ENCODE measurements at places on chromosomes 6 and 20.

- no peak for DNase-seq
Observed at GRCh38 chr6:40817369-40817768, 221.7 kb downstream of the UNC5CL start.

DNA sequence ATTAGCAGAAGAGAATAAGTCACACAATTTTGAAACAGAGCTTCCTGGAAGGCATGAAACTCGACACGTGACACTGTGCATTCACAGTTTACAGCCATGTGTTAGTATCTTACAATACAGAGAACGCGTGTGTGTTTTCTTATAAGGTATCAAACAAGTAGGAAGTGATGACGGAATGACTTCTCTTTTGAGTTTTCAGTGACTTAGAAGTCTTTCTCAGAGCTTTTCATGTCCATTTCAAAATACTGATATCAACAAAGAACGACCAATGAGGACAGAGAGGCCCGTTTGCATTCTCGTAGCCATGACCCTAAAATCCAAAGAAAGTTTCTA is 36.6 kb upstream of the DUSP22 start:
- no peak for DNase-seq

DNA sequence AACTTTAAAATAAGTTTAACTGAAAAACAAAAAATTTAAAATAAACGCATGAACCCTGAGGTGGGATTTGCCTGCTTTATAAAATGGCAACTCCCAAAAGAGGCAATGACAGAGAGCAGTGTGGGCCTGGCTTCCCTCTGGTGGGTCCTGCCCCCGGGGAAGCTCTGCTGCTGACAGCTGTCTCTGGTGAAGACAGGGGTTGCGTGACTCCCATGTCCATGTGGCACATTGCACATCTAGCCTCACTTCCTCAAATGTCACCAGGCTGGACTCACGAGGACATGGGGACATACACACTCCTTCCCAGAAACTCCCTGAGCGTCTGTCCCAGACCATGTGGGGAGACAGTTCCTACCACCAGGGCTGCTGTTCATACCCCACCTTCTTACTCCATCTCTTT is 66.2 kb downstream of the ABHD12 start:
- no peak for DNase-seq

DNA sequence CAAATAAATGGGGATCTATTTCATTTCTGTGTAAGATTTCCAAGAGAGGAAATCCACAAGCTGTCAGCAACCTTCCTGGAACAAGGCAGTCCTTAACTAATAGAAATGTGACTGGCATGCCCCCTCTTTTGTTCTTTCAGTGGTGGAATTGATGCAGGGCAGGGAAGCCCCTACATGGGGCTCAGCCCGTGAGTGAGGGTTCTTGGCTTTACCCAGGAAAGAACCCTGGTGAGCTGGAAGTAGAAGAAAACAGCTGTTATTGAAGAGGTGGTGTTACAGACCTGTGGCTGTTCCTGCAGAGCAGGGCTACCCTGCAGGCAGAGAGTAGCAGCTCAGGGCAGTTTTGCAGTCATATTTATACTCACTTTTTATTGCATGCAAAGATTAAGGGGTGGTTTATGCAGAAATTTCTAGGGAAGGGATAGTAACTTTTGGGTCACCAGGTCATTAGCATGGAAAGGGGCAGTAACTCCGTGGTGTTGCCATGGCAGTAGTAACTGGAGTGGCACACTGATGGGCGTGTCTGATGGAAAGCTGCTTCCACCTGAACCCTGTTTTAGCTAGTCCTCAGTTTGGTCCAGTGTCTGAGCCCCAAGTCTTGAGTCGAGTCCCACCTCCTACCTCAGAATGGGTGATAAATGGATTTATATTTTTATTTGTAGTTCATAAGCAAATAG is 88.7 kb upstream of the SCP2D1 start:
- DNase-seq, result no peak

DNA sequence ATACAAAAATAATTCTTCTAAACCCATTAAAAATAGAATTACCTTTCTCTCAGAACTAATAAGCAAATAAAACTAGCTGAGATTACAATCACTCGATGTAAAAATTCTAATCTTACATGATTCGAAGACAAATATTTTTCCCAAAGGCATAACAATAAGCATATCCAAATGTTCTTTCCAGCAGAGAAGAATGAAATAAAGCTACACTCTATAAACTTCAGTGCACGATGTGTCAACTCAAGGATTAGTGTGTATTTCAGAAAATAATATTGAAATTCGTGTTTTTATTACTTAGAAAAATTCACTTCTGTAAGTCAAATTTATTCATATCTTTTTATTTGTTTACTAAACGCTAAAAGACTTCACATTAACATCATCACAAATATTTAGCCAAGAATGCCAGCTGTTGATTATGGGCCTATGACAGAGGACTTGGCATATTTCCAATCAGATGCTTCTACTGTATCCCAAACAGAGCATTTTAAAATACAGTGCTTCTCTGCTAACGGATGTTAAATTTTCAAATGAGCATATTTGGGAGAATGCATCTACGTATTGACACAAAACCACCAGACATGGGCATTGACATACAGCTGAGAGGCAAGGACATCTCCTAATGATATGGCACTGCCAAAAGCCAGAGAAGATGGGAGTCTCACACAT is 54.7 kb upstream of the PDE7B start:
- no peak for DNase-seq

DNA sequence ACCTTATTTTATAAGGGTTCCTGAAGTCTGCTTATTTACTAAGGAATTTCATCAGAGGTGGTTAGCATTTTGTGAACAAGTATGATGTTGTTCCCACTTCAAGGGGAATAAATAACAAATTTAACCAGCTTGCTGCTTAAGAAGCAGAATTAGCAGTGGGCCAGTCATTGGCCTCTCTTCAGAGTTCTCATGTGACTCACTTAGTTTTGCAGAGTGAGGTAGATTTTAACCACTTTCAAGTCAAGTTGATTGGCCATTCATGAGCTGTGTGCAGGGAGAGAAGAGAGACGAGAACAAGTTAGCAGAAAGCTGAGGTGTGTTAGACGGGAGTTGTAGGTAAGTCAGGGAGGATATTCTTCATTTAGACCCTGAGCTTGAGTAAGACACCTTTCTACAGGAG is 18.1 kb downstream of the TOP1 start:
- no peak for DNase-seq

- no peak for DNase-seq
Observed at GRCh38 chr20:48962976-48963771, 41.7 kb downstream of the ARFGEF2 start.

GRCh38 chr6:148112851-148113319 is 229.8 kb upstream of the SASH1 start:
- DNase-seq, result no peak

- DNase-seq, result no peak
Observed at GRCh38 chr6:75210885-75211739, 5.3 kb upstream of the COL12A1 start.

- no peak for DNase-seq
Observed at GRCh38 chr6:21111093-21111725, 482.3 kb upstream of the SOX4 start.

DNA sequence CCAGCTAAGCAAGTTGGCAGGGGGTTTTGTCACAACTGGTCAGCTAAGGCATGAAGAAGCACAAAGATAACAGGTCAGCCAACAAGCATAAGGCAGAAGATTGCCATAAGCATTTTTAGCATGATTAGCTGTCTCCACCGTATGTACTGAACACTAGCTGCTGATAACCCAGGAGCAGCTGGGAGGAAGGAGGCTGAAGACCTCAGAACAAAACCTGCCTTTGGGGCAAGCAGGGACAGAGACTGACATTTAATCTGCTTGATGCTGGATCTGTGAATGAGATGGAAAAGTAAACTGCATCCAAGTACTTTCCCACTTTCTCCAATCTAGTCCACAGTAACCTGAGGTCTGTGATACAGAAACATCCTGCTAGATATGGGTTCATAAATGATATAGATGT is 353.0 kb upstream of the MAP3K7 start:
- no peak for DNase-seq

GRCh38 chr6:130908188-130908587 is 81.0 kb downstream of the SMLR1 start:
- DNase-seq, result no peak

GRCh38 chr20:62381202-62381797 is 5.6 kb upstream of the RPS21 start:
- no peak for DNase-seq

- DNase-seq, result no peak
Observed at GRCh38 chr6:3531481-3531880, 74.6 kb upstream of the SLC22A23 start.

GRCh38 chr20:23869520-23869919 is 10.0 kb downstream of the CST5 start:
- no peak for DNase-seq

DNA sequence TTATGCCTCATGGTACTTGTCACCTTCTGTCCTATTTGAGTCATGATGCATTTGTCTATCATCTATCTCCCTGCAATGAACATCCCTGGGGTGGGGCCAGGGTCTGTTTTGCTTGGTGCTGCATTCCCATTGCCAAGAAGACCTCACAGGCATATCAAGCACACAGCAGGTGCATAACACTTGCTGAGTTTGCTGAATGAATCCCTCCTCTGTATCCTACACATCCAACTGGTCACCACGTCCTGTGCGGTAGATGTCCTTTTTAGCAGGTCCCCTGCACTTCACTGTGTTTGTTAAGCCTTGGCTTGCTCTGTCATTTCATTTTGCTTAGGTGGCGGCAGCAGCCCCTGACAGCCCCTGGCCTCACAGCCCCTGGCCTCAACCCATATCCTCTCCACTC is 214.8 kb upstream of the RNF24 start:
- peak; percentile 30 for DNase-seq
